ENCODE measurements at places on chromosomes 3 and 15.
A peak's percentile ranks its signal among the peaks of the same experiment; 100 is the strongest.

GRCh38 chr15:68638953-68639515 lies 60.2 kb downstream of the CORO2B start:
- no peak for DNase-seq

GRCh38 chr3:90026406-90026805 lies 919.0 kb downstream of the EPHA3 start:
- DNase-seq: no peak

- DNase-seq: no peak
These were observed 15.4 kb downstream of the LRIG1 start for GRCh38 chr3:66485291-66485968.

- peak; percentile 93 for DNase-seq
These were observed at the start of the genes PIGB and PIGBOS1 for GRCh38 chr15:55318588-55319494. PIGB (plus strand) TSS chr15:55319222; CDS start chr15:55319251, 29 bp downstream. PIGBOS1 (minus strand) TSS chr15:55319123; CDS start chr15:55317792, 1,331 bp downstream.

DNA sequence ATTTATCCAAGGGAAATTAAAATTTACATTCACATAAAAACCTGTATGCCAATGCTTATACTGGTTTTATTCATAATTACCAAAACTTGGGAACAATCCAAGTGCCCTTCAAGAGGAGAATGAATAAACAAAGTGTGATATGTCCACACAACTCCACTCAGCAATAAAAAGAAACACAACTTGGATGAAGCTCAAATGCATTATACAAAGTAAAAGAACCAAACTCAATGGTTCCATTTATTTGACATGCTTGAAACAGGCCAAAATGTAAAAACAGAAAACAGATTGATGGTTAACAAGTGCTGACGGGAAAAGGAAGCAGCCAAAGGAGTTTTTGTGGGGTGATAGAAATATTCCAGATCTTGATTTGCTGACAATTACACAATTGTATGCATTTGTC lies 23.5 kb downstream of the OCA2 start:
- no peak for DNase-seq

DNA sequence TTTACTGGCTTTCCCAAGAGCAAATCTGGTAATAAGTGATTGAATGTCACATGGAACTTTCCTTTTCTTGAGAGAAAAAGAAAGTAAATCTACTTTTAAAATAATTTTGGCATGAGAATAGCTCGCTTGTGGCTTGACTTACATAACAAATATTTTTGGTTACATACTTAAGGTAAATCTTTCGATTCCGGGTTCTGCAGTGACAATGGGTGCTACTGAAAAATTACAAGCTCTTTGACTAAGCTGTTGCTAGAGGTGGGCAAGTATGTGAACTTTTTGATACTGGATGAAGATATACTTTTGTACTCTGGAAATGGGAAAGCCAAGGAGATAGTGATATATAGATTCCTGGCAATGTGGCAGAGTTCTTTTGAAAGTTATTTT lies 51.9 kb upstream of the OTOL1 start:
- no peak for DNase-seq

- DNase-seq: no peak
These were observed 49.2 kb downstream of the LDHAL6B start for GRCh38 chr15:59255680-59256336.

DNA sequence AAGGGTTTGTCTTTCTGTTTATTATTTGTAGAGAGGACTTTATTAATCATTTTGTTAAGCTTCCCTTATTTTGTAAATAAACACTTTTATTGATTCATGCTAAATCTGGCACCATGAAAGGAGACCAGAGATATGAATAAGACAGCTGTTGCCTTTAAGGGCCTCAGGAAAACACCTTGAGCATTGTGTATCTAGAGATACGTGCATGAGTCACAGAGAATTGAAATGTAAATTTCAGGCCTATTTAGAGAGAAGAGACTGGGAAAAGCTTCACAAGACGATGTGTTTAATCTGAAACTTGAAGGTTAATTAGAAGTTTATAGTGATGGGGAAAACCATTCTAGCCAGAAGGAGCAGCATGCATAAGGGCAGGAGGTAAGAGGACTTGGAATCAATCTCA lies 28.6 kb upstream of the UTS2B start:
- no peak for DNase-seq

- no peak for DNase-seq
These were observed 52.1 kb downstream of the LSM3 start for GRCh38 chr3:14230729-14231128.

- no peak for DNase-seq
These were observed 319.6 kb downstream of the AGBL1 start for GRCh38 chr15:86399041-86399954.

- no peak for DNase-seq
These were observed 243.3 kb upstream of the RARB start for GRCh38 chr3:25184641-25185250.

- no peak for DNase-seq
These were observed at the start of gene DNAH1 for GRCh38 chr3:52315977-52316764. DNAH1 (plus strand) TSS chr3:52316319; CDS start chr3:52322443, 6,124 bp downstream.

DNA sequence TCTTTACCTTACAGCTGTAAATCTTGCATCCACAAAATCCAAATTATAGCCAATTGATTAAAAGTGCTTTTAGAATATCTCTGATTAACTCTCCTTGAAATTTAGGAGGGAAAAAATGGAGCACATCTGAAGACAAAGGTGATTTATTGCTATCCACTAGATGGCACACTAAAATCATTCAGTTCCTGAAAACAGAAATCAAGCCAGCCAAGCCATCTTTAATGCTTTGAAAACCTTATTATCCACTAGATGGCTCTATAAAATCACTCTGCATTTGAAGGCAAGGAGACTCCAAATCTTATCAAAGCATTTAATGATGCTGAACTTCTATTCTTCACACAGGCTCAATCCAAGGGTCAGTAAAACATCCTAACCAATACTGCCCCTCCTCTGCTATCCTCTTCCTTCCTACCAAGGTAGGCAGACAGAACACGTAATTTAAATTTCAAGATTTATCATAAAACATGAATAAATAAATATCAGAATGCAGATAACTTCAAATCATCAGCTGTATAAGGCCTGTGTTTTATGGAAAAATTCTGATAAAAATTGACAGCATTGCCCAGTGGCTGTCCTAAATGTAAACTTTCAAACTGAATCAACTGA lies 48.4 kb downstream of the GOLIM4 start:
- DNase-seq: peak; percentile 28

GRCh38 chr3:142009029-142009428 lies 132.6 kb downstream of the ATP1B3 start:
- DNase-seq: no peak

DNA sequence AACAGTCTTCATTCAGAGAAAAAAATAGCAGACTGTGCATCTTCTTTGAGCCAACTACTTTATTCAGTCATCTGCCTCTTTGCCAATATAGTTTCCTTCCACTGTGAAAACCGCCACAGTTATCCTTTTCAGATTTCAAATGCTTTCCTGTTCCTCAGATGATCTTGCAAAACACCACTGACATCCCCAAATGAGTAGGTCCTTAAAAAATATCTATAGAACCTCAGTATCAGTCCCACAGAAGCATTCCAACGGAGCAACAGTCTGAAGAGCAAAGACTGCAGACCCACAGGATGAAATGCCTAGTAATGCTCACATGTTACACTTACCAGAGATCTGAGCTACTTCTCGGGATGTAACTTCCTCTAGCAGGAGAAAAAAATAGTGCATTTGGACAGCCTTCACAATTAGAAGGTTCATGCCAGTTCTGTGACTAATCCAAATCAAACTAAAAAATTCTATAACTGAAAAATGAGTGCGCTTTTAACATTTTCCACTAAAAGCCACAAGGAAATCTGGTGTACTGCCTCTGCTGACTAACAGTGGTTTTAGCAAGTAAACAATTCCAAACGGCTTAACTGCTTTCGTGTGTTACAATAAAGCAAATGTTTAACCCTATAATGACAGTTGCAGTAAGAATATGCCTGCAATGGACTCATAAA lies at the start of gene ANKRD28:
TSS of gene ANKRD28 (minus strand) at position 338 of the 662 bp plus-strand sequence. CDS start 1,458 bp downstream, outside the sequence.
- peak; percentile 76 for DNase-seq

- no peak for DNase-seq
These were observed 107.8 kb downstream of the PTPRG start for GRCh38 chr3:61669203-61669602.

DNA sequence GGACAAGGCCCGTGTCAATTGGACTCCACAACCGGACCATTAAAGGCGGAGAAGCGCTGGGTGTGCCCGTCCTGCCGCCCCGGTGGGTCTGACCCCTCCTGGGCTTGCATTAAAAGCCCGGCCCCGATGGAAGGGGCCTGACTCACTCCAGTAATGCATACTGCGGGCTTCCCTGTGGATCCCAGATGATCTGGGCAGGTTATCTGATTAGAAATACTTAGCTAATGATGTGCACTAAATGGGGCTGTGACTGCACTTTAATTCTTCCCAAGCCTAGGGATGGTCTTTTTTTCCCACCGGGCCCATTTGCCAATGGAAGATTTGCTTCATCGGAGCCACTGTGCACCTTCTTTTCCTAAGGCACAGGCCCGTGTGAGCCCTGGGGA lies 124.9 kb downstream of the TMEM266 start:
- DNase-seq: no peak

DNA sequence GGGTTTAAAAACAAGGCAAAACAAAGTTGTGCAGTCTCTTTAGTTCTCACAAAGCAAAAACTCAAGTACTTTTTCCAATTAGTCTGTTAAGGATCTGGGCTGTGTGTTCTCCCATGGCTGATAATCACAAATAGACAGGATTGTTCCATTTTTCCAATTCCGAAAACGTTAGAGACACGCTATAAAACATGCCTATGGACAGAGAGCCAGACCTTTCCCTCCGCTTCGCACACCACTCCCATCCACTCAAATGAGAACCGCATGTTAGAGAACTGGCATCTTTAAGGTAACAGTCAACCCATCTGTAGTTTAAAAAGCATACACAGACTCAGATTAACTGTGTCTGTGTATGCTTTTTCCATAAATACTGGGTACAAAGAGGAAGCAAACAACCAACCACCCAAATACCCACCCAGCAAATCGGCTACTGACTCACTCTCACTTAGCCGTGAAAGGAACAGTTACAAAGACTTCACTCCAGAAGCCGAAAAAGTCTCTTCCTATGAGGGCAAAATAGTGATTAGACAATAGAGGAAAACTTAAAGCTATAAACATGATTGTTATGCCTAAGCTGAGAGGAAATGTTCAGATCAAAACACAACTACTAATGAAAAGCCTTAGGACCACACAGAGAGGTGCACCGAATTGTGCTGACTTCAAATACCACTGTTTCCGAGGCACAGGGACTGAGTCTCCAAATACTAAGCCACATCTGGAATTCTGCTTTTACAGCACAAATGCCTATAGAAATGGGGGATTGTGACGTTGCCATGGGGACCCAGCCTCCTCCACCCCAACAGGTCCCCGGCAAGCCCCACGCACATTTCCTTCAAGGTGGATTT lies 36.1 kb downstream of the IL17RD start:
- DNase-seq: no peak

DNA sequence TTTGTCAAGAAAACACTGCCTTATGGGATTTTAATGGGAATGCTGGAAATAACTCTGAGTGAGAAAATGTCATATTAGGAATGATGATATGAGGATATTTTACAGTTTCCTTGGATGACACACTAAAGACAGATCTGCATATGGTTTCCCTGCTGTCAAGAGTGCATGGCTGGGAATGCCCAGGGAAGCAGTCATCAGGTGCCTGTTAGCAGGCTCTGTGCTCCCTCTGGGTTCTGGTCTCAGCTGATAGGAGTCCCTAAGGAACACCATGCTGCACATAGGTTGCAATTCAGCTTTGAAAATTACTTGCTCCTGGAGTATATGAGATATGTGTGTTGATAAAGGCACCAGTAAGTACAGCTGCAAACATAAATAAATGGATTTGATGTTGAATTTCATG lies 1064.6 kb downstream of the TUSC7 start:
- no peak for DNase-seq

DNA sequence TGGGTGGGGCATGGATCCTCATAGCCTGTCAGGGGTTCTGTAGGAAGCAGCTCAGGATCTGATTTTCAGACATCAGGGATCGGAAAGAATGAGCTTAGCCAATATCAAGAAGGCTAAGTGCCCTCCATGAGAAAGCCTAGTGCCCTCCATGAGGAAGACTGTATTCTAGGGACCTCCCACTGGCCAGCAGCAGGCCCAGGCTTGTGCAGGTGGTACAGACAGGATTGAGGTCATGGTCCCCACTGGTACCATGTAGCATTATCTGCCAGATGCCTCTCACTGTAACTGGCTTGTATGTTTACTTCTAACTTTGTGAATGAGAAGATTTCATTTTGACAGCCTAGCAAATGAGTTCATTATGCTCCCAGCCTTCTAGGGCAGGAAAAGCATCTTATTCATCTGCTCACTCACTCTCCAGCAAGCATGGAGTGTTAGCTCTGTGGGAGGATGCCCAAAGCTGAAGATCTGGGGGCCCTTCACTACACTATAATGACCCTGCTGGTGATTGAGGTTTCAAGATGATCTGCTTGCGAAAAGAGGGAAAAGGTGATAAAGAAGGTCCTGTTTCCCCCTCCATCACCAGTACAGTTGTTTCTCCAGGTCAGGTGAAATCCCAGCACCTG lies 7.5 kb downstream of the EPHB1 start:
- no peak for DNase-seq

GRCh38 chr3:21750080-21750696 lies 822 bp downstream of the ZNF385D start:
- DNase-seq: no peak

DNA sequence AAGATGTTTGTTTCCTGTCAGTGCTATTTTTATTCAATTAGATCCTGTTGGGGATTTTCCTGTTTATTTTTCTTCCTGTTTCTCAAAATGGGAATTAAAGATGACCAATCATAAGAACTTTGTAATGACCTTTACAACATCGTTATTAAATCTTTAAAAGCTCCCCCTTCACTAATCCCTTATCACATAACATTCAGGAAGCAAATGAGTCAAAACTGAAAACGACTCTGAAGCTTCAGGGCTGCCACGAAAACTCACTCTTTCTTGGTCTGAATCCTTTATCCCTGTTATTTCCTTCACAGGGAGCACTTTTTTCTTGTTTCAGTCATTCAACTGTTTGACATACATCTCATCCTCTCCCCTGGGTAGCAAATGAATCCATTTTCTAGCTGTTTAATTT lies 75.8 kb upstream of the MB21D2 start:
- no peak for DNase-seq

GRCh38 chr15:70033529-70034140 lies 64.1 kb downstream of the TLE3 start:
- no peak for DNase-seq

- no peak for DNase-seq
These were observed 27.2 kb upstream of the ADAMTS7 start for GRCh38 chr15:78838489-78838888.

GRCh38 chr15:85142312-85142711 lies 160.7 kb downstream of the PDE8A start:
- no peak for DNase-seq

DNA sequence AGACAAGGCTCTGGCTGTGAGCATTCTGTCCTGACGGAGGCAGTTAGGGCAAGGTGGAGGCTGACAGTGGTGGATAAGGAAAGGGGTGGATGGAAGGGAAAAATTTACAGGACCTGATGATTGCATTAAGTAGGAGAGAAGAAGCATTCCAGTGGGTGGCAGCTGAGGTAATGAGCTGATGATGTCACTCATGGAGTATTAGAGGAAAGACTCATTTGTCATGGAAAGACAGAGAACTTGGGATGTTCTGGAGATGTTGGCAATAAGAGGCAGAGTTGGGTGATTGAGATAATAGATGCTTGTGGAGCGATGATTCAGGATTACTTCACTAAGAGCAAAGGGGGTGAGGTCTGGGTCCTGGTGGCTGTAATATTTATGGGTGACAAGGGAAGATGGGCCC lies 63.6 kb upstream of the SCN5A start:
- no peak for DNase-seq
